ENCODE measurements at places on chromosomes 13 and 19.

GRCh38 chr13:103140001-103140671 lies 73.9 kb upstream of the SLC10A2 start:
- no peak for DNase-seq

- DNase-seq, result no peak
Observed at GRCh38 chr13:64925727-64926126, 2304.4 kb downstream of the PCDH9 start.

DNA sequence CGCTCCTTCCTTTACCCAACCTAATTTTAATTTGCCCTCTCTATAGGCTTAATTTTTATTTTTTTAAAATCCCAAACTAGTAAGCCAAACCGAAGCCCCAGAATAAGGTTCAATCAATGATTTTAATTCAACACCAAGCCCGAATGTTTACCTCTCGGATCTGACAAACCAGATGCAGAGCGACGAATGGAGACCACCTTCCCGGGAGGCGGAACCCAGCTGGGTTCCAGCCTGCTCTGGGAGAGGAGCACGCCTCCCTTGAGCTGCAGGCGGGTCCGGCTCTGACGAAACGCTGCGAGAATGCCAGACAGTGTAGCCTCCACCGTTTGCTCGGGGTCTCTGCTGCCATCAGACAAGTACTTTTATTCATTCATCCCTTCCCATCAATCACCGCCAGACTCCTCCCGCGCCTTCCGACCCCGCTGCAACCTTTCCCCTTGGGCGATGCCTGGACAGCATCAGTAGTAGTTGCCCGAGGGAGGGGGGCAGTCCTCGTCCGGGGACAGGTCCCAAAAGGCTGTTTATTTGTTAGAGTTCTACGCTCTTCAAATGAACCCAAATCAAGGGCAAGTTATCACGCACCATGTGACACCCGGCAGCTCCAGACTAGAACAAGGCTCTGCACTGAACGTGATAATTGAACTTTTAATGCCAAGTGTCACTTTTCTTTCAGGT lies 752 bp upstream of the EDNRB start:
- DNase-seq, result no peak

- no peak for DNase-seq
Observed at GRCh38 chr13:31477961-31478360, 261.4 kb upstream of the RXFP2 start.

DNA sequence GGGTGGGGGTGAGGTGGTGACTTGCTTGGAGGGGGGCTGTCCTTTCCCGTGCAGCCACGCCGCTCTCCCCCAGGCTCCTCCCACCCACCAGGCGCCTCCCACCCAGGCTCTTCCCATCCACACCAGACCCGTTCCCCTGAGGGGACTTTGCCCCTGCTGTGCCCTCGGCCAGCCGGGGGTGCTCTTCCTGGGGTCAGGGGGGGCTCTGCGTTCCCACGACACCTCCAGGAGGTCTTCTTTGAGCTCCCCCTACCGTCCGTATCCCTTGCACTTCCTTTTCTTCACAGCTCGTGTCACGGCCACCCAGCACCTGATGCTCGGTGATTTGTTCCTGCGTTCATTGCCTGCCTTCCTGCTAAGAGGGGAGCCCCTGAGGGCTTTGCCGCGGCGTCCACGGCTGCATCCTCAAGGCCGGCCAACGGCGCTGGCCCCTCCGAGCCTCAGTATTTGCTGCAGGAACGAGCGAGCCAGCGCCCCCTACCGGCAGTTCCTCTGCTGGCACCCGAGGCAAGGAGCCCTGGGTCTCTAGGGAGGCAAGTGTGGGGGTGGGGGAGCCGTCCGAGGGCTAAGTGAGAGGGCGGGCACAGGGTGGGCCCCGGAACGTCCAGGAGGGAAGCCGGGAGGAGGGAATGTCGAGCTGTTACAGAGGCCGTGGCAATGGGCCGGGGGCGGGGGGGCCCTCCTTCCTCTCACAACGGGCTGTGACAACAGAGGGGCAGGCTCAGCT lies 11.8 kb downstream of the LRRC4B start:
- no peak for DNase-seq

GRCh38 chr13:99657848-99658260 lies 156.6 kb downstream of the TM9SF2 start:
- no peak for DNase-seq

DNA sequence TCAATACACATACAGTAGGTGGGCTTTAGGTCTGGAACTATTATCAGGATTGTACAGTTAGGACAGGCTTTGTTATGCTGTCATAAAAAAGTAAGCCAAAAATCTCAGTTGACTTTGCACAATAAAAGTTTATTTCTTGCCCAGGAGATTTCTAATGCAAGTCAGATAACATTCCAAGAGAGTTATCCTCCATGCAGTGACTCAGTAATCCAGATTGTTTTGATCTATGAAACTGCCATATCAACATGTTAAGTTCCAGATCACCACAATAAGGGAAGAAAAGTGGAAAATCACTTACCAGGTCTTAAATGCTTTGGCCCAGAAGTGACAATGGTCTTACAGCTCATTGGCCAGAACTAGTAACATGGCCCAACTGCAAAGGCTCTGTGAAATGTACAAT lies 636.2 kb upstream of the KLF12 start:
- no peak for DNase-seq

- DNase-seq, result no peak
Observed at GRCh38 chr13:47747901-47748300, 253.2 kb downstream of the SUCLA2 start.

DNA sequence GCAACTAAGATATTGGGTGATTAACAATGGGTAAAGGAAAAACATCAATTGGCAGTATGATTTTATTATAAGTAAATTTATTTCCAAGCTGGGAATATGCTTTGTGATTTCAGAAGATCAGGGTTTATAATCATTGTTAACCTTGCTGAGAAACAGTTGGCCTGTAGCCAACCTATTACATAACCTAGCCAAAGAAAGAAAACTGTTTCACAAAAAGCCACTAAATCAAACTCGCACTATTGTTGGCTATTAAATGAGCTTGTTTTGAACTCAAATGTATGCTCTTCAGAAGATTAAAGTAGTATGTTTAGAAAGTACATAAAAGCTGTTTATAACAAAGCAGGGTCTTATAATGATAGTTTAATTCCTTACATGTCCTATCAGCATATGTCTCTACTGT lies 151.7 kb downstream of the LHFPL6 start:
- no peak for DNase-seq

GRCh38 chr13:30731361-30732045 lies 3.8 kb upstream of the ALOX5AP start:
- no peak for DNase-seq

- DNase-seq, result no peak
Observed at GRCh38 chr19:7368456-7368855, 19.7 kb downstream of the ARHGEF18 start.

GRCh38 chr19:19409631-19410030 lies 4.2 kb downstream of the GATAD2A start:
- DNase-seq, result no peak

GRCh38 chr19:53813996-53814395 lies 10.1 kb downstream of the NLRP12 start:
- DNase-seq, result no peak
